ENCODE measurements at places on chromosomes 1 and 21.

- DNase-seq: no peak
Measured at GRCh38 chr21:29193072-29193471, 62.6 kb downstream of the MAP3K7CL start.

GRCh38 chr1:199667089-199667488, 360.4 kb upstream of the NR5A2 start:
- no peak for DNase-seq

DNA sequence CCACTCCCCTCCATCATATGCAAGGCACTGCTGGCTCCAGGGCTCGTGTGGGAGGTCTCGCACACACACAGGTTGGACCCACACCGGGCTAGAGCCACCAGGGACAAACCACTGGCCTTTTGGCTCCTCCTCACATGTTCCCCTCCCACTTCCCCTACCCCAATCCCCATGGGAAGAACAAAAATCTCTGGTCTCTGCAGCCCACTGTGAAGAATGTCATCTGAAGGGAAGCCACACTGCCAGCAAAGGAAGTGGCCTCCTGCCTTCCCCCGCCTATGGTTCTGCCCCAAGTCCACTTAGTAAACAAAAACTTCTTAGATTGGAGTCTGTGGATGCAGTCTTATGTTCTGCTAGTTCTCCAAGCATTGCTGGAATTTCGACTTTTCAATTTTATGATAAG, 24.2 kb downstream of the OLFML3 start:
- no peak for DNase-seq

DNA sequence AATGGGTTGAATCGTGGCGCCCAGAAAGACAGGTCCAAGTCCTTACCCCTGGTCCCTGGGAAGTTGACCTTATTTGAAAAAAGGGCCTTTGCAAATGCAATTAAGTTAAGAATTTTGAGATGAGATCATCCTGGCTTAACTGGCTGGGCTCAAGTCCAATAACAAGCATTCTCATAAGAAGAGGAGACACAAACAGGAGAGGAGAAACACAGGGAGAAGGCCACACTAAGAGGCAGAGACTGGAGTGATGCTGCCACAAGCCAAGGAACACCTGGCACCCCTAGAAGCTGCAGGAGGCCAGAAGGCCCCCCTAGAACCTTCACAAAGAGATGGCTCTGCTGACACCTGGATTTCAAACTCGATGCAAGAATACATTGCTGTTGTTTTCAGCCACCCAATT, 44.6 kb downstream of the PDPN start:
- no peak for DNase-seq

GRCh38 chr21:42475036-42475435, 21.0 kb downstream of the RSPH1 start:
- DNase-seq: no peak

DNA sequence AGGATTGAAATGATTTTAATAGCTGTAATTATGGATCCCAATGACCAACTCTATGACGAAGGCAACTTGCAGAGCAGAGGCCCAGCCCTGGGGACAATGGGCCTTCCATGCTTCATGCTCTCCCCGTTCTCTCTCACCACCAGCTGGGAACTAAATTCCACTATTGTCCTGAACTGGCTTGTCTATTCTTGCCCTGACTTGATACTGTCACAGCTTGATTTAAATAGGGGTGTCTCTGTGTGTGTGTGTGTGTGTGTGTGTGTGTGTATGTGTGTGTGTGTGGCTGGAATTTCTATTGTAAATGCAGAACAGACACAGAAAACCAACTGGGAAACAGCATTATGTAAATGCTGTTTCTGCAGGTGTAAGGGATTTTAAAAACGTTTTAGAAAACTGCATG, 57.0 kb downstream of the SLC22A15 start:
- no peak for DNase-seq

DNA sequence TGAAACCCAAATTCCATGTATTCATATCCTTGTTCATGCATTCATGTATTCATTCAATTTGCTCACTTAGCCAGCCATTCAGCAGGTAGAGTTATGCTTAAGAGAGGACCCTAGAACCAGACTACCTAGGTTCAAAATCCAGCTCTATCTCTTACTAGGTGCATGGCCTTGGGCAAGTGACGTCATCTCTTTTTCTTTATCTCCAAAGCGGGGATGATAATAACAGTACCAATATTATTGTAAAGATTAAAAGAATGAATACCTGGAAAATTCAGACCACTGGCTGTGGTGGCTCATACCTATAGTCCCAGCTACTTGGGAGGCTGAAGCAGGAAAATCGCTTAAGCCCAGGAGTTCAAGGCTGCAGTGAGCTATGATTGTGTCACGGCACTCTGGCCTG, 33.9 kb upstream of the CLIC4 start:
- no peak for DNase-seq

DNA sequence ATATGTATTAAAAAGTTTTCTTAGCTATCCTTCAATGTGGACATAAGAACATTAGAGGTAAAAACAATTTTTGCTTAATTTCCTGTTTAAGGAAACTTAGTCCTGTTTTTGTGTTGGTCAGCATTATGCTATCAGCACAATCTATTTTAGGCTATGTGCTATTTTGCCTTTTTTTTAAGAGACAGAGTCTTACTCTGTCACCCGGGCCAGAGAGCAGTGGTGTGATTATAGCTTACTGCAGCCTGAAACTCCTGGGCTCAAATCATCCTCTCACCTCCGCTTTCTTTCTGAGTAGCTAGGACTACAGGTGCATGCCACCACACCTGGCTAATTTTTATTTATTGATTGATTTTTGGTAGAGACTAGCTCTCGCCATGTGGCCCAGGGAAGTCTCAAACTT, 199.1 kb upstream of the TMPRSS15 start:
- DNase-seq: no peak

- no peak for DNase-seq
Measured at GRCh38 chr1:53959664-53960250, 13.6 kb downstream of the LRRC42 start.

DNA sequence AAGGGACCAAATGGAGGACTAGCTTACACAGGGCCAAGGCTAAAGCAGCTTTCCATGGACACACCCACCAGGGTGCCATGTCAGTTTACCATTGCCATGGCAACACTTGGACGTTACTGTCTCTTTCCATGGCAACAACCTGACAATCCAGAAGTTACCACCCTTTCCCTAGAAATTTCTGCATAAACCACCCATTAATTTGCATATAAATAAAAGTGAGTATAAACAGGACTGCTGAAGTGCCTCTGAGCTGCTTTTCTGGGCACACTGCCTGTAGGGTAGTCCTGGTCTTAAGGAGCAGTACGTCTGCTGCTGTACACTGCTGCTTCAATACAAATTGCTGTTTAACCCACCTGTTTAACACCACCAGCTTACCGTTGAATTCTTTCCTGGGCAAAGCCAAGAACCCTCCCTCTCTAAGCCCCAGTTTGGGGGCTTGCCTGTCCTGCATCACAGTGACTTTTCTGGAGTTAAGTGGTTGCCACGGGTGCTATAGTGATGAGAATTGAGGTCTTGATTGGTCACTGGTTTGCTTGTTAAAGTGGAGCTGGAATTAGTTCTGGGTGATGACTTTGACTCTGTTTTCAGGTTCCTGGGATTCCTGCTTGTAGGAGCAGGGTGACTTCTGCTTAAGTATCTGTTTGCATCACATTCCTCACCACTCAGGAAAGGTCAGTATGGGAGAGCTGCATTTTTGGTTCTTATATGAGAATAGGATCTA, 83.2 kb downstream of the CLDN17 start:
- DNase-seq: no peak

- no peak for DNase-seq
Measured at GRCh38 chr1:185823467-185823866, 89.3 kb downstream of the HMCN1 start.

GRCh38 chr1:941588-942383, 17.3 kb downstream of the NOC2L start:
- no peak for DNase-seq

DNA sequence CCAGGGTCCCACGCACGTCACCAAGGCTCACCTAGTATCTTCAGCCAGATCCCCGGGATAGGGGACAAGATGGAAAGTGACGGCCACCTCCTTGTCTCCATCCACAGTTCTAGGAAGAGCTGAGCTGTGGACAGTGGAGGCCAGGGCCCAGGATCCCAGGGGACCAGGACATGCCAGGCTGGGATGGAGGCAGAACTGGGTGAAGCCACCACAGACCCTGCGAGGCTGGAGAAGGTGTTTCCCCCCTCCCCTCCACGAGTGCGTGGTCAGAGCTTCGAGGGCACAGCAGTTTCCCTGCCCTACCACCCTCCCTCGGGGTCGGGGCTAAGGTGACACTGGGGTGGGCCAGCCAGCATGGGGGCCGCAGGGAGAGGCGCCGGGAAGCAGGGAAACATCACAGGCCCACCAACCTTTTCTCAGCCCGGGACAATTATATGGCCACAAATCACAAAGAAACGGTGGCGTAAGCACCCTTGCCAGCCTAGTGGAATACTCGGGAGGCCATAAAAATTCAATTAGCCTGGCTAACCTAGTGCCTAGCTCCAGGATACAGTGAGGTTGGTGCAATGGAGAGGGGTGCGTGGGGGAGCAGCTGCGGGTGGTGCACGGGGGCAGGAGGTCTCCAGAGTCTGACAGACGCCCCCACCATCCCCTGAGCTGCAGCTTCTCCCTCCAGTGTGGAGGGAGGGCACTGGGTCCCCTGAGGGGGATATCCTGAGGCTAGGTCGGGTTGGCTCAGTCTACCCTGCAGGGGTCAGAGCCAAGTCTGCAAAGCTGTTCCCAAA, 13.4 kb downstream of the DRAXIN start:
- DNase-seq: no peak

- no peak for DNase-seq
Measured at GRCh38 chr1:203316626-203317093, 11.3 kb downstream of the BTG2 start.

- DNase-seq: no peak
Measured at GRCh38 chr1:243549108-243549507, 293.3 kb downstream of the SDCCAG8 start.

DNA sequence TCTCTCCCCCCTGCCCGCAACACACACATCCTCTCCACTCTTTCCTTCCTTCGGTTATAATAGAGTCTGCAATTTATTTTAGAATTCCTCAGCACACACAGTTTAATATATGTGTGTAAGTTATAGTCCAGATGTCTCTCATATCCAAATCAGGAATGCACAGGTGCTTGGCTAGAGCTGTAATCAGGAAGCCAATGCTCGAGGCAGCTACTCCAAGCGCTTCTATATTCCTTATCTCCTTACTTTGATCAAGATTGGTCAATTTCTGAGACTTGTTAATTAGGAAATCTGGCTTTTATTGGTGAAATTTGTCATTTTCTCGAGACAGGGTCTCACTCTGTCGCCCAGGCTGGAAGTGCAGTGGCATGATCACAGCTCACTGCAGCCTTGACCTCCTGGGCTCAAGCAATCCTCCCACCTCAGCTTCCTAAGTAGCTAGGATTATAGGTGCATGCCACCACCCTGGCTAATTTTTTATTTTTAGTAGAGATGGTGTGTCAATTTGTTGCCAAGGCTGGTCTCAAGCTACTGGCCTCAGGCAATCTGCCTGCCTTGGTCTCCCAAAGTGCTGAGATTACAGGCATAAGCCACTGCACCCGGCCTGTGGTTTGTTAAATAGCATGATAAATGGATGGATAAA, 27.7 kb downstream of the RPL5 start:
- no peak for DNase-seq

GRCh38 chr1:167996266-167996665, 59.4 kb upstream of the MPC2 start:
- no peak for DNase-seq

DNA sequence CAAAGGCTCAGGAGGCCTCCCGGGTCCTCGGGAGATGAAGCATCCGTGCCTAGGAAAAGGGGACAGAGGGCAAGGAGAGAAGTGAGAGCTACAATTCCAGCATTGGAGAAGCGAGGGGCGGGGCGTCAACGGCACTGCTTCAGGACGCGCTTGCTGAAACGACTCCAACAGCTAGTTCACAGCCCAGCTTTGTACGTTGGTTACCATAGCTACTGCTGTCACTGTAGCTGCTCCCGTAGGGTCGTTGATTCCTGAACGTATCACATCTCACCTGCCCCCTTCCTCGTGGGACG, 63.1 kb downstream of the TOR1AIP2 start:
- no peak for DNase-seq

DNA sequence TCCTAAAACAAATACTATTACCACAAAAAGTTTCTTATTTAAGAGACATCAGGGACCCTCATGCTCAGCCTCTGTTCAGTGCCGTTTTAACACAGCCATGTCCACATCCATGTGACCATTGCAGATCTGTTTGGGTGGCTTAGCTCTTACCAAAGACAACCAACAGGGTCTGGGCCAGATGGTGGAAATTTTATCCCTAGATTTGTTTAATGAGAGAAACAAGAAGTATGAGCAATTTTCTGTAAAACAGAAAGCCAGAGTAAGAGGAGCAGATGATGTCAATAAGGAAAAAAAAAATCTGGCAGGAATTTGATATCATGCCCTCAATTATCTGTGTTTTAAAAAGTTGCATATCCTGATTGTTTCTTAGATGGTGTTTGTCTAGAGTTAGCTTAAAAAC, 299.9 kb downstream of the TM2D1 start:
- no peak for DNase-seq

GRCh38 chr1:89608319-89608983, 24.5 kb upstream of the LRRC8C start:
- DNase-seq: no peak

GRCh38 chr21:36433059-36433709, 46.7 kb downstream of the CLDN14 start:
- DNase-seq: no peak

DNA sequence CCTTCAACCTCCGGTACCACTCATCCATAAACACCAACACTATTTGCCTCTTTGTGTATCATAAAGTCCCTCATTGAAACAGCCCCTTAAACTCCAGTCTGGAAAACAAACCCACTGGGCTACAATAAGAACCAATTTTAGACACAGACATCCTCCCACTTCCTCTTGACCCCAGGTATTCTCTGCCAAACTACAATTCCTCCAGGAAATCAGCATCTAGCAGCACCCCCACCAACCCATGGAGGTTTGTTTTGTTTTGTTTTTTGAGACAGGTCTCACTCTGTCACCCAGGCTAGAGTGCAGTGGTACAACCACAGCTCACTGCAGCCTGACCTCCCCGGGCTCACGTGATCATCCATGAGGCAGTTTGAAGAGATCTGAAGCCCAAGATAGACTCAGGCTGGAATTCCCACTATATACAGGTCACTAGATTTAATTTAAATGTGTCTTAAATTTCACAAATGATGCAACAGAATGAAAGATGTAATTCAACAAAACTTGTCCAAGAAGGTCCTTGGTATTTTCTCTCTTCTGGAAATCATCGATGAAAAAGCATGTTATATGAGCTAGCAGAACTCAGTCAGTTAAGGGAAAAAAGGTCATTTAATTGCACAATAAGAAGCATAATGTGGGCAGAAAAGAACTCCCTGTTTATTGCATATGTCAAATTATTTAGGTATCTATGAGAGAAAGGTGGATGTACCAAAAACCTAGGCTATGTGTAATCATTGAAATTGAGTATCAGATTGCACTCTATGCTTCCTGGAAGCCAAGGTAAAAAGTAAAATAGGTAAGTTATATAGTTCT, 30.3 kb downstream of the TCP10L start:
- no peak for DNase-seq

GRCh38 chr21:25536752-25537151, 70.5 kb downstream of the MRPL39 start:
- no peak for DNase-seq

All from stimulated activated CD4-positive, alpha-beta T cell treated with anti-CD3 and anti-CD28 coated beads, Interleukin-1b, Interleukin-23, amount 100 ng/mL, for 1 hour (primary cell).